CD4-positive, alpha-beta T cell treated with Interleukin-2 at 100 ng/mL for 4 hours (primary cell): ENCODE measurements at places on chromosomes 7 and 10.

DNA sequence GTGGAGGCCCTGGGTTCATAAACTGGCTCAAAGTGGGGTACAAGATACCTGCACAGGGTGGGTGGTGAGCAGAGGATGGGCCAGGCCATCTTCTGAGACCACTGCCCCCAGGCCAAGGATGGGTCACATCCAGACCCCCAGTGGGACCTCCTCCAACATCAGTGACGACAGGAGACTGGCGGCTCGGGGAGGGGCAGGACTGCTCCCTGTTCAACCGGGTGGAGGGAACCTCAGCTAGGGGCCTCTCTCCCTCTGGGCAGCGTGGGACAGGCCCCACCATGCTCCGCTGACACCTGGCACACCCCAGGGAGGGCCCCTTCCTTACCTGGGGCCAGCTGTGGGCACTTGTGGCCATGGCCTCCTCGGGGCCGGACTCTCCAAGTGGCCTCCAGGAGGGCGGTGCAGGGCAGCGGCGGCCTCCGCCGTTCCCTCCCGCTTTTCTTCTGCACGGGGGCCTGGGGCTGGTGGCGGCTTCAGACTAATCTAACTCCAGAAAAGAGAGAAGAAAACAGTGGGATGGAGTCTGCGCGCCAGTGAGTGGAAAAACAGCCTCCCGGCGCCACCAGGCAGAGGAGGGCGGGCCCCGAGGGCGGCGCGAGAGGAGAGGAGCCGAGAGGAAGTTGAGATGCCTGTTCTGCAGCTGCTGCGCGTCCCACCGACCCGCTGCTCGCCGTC is at the start of gene CALHM2:
Gene CALHM2, minus strand, starts transcription at position 540 of the 675 bp plus-strand sequence. CDS start 2,429 bp downstream, outside the sequence.
- peak; percentile 51 for DNase-seq

- no peak for DNase-seq
These were observed 42.9 kb downstream of the CHN2 start for GRCh38 chr7:29237489-29237888.

DNA sequence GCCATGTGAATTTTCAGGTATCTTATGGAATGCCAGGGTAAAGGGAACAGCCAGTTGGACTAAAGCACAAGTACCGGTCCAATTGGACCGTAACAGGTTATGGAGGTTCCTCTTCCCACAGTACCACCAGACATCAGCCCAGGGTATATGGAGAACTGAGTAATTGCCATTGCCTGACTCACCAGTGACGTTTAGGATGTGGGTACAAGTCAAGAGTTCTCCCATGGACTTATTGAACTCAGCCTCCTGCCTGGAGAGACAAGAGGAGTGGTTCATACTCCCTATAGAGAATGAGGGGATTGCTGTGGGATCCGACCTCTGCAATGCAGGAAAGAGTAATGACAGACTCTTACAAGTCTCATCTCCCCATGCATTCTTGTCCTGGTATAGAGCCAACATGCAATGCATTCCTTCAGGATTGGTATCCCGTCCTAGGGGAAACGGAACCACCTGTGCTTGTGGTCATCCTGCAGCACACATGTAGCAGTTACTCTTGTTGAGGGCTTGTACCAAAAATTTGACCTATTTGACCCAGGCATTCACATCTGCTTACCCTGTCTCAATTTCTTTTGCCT is 30.7 kb upstream of the ELOVL3 start:
- DNase-seq, result no peak

DNA sequence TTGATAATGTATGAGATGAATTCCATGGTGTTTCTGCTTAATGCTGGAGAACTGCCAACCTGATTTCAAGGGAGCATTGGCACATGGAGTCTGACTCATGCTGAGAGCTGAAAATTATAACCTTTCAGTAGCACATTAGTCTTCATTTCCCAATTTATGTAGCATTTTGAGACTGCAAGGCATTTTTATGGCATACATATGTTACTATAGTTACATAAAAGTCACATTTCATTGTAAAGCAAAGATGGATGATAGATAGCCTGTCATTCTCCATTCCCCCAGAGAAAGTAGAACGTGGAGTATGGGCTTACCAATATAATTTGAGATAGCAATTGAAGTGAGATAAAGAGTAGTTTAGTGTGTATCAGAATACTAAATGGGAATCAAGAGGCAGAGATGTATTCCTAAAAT is 103.1 kb downstream of the SLC16A9 start:
- DNase-seq, result no peak

DNA sequence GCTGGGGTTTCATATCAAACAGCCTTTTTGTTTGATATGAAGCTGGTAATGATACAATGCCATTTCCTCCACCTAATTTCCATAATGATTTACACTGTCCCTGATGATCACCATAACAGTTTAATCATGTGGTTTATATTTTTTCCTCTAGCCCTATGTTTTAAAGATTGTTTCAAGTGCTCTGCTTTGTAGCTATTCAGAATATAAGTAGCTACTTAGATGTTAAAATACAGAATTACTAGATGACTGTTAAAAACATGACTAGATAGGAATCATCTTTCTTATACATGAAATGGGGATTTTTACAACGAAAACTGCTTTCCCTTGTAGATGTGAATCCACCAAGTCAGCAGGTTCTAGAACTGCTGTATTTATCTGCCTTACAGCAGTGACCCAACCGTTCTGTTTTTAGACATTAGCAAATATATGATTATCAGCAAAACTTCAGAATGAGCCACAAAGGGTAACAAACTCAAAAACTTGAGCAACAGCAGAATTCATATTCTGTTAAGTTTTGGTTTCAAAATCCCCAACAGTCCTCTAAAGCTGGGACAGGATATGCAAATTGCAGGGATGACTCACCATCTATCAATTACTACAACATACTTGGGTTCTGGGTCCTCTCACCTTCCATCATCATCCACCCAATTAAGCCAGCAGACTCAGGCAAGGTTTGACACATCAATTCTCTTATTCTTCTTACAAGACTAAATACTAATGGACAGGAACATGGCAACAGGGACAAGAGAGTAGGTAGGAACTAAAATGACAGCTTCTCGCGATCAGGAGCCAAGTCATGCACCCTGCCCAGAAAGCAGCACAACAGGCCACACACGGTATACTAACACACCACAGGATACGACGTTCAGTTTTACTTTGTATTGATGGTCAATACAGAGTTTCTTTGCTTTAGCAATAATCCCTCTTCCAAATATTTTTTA is 83.9 kb downstream of the PIP4K2A start:
- peak; percentile 83 for DNase-seq

DNA sequence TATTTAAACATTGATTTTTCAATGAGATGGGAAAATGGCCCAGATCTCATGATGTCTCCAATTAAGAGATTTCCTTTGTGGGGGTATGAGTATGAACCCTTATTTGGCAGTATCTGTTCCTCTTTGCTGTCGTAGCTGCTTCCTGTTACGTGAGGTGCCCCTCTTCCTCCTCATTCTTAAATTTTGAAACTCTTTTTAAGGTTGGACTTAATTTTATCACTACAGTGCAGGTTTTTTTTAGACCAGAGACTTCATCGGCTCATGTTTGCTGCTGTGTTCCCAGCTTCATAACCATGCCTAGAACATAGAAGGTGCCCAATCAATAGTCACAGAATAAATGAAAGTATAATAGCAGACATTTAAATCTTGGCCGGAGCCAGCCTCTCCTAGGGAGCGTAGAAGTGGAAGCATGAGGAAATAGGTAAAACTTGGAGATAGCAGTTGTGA is 2.4 kb downstream of the MIOS start:
- DNase-seq, result peak; percentile 29

- no peak for DNase-seq
These were observed 24.2 kb downstream of the AGR2 start for GRCh38 chr7:16780596-16780995.

- no peak for DNase-seq
These were observed 2.6 kb downstream of the VWC2 start for GRCh38 chr7:49775949-49776443.

- DNase-seq, result no peak
These were observed 229.5 kb downstream of the BICC1 start for GRCh38 chr10:58742141-58742540.

GRCh38 chr7:4076701-4077294 is 605.3 kb upstream of the FOXK1 start:
- no peak for DNase-seq

- no peak for DNase-seq
These were observed 3.2 kb downstream of the TSPAN33 start for GRCh38 chr7:129147731-129148130.

- DNase-seq, result peak; percentile 67
These were observed 47.0 kb upstream of the ZNF107 start for GRCh38 chr7:64618785-64619456.

- peak; percentile 78 for DNase-seq
These were observed 4.6 kb downstream of the ARPC1B start for GRCh38 chr7:99379043-99379577.

- DNase-seq, result no peak
These were observed 28.9 kb upstream of the SFMBT2 start for GRCh38 chr10:7439696-7440095.

DNA sequence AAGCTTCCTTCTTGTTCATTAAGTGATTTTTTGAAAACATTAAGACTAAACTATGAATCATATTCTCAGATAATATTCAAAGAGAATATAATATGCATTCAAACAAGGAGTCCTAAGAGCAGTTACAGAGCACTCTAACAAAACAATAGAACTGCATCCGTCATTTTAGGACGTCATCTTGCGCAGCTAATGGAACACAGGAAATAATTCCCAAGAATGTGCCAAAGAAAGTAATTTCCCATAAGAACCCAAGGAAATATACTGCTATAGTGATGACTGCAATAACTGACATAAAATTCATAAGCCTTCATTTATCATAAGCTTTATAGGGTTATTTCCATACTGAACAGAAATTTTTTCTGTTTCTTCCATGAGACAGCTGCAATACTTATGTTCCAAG is 28.3 kb upstream of the CASD1 start:
- no peak for DNase-seq

GRCh38 chr10:93290661-93291354 is 191.3 kb downstream of the MYOF start:
- no peak for DNase-seq

GRCh38 chr10:105534086-105534485 is 893.0 kb downstream of the SORCS3 start:
- DNase-seq, result no peak

DNA sequence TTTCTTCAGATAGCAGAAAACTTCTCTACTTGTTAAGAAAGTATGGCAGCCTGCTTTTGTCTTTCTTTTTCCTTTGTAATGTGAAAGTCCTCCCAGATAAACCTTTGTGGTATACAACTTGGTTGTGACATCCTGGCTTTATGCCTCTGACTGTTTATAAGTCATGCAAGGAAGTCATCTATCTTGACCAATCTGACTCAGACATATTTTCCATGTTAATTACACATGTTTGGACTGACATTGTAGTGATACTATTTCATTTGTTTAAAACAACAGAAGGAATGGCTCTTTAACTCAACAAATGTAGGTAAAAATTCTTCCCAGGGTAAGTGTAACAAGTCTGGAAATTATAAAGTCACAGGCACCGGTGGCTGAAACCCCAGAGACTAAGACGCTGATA is 341.6 kb upstream of the MEOX2 start:
- DNase-seq, result no peak

DNA sequence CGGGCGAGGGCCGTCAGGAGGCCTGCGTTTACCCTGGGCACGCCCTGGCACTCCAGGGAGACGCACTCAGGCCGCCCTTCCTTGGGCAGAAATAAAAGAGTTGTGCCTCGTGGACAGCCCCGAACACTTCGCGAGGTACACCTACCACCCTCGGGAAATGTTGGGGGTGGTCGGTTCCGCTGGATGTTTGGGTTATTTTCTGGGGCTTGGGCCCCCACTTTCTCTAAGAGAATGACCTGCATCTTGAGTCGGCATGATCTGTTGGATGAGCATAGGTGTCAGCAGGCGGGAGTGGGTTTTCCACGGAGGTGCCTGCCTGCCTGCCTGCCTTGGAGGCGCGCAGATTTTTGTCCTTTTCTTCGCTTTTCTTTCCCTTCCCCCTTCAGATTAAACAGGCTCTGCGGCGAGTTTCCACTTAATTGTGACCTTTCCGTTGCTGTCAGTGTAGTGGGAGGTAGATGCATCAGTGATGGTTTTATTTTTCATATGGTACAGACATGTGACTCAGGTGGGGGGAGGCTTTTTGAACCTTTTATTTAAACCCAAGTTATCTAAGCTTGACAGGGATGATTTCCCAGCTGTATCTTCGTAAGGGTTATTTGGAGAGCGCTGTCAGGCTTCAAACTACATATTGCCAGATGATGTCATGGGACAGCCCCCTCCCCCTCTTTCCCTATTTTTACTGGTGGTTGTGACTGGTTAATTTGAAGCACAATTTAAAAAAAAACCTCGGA is 661 bp downstream of the HECTD2 start:
- DNase-seq, result peak; percentile 16

DNA sequence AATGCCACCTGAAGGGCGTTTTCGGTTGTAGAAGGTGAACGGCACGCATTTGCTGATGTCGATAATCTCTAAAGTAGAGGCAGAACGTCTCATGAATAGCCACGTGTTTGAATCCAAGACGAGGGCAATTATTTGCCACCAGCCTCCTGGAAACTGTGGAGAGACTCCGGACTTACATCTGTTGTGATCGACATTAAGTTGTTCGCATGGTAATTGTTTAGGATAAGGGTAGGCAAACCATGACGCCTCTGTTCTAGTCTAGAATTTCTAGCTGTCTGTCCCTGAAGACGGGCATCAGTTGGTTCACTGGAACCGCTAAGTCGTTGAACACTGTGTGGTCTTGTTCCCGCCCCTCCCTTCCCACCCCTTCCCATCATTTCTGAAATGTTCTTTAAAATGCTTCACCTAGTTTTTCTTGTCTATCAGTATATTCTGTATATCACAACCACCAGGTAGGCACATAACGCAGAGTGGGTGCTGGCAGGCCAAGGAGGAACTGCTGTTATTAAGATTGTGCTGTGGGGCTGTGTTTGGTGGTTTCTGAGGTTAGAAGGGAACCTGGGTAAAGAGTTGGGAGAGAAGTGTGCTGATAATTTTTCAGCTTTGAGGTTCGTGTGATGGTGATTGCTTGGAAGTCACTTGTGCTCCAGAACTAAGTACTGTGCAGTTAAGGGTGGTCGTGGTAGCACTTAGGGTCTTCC is 1.2 kb downstream of the UBE3C start:
- DNase-seq, result peak; percentile 27

- no peak for DNase-seq
These were observed 24.7 kb downstream of the FAM3C start for GRCh38 chr7:121371367-121371766.

GRCh38 chr10:119737823-119738222 is 12.0 kb downstream of the INPP5F start:
- DNase-seq, result peak; percentile 32

GRCh38 chr7:1661461-1661860 is 8.6 kb upstream of the ELFN1 start:
- no peak for DNase-seq

DNA sequence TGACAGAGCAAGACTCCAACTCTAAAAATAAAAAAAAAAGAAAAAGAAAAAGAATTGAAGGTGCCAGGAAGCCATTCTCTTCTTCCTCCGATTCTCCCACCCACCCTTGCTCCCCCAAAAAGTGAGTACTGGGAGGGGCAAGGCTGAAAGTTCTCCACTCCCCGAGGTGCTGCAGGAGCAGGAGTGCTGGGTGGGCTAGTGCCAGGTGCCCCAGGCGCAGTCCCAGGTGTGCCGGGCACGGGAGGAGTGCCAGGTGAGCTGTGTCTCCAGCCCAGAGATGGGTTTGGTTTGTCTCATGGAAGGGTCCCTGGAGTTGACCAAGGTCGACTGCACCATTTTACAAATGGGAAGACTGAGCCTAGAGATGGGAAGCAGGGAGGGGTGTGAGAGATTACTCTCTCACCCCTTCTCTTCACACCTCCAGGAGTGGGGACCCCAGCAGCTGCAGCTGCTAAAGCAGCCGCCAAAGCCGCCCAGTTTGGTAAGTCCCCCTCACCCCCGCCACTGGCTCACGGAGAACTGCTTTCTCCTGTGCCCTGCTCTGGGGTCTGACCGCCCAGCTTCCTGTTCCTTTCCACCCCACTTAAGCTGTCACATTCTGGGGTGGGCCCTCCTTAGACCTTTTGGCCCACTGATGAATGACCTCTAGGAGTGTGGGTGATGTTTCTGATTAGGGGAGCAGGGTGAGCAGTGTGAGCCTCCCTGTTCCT is 26.2 kb upstream of the LIMK1 start:
- DNase-seq, result no peak
